NCI-H1105 treated with DMSO at 0.1 percent for 48 hours (cell line): ENCODE measurements at places on chromosomes 16 and 17.
A peak's percentile ranks its signal among the peaks of the same experiment; 100 is the strongest.

GRCh38 chr16:15482068-15482747 is 47.8 kb downstream of the BMERB1 start:
- DNase-seq, result no peak

DNA sequence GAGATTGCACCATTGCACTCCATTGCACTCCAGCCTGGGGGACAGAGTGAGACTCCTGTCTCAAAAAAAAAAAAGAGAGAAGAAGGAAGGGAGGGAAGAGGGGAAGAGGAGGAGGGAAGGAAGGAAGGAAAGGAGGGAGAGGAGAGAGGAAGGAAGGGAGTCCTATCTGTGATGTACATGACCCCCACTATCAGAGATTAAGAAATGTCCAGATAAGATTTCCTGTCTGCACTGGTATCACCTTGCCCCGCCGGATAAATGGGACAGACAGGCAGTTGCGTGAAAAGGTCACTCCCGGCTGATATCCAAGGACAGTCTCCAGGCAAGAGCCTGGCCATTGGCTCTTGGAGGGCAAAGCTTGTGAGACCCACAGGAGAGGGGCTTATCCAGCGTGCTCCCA is 5.2 kb upstream of the ZFPM1 start:
- no peak for DNase-seq

- DNase-seq, result no peak
These were observed 832 bp downstream of the ETV4 start for GRCh38 chr17:43545383-43545632.

GRCh38 chr16:58733248-58733670 is 857 bp downstream of the GOT2 start:
- no peak for DNase-seq

DNA sequence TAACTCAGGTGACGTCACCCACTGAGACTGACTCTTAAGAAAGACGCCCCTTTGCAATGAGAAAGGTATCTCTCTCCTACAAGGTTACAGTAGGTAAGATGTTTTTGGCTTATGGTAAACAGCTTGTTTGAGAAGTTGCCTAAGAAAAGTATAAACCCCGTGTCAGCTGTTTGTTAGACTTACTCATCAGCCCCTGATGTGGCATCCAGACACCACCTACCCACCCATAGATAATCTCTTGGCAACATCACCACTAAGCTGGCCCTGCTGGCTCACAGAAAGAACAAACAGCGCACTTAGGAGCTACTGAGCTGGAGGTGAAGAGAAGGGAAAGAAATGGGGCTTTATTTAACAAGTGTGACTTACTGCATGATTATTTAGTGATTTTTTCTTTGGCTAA is 121.0 kb downstream of the PARN start:
- DNase-seq, result no peak

DNA sequence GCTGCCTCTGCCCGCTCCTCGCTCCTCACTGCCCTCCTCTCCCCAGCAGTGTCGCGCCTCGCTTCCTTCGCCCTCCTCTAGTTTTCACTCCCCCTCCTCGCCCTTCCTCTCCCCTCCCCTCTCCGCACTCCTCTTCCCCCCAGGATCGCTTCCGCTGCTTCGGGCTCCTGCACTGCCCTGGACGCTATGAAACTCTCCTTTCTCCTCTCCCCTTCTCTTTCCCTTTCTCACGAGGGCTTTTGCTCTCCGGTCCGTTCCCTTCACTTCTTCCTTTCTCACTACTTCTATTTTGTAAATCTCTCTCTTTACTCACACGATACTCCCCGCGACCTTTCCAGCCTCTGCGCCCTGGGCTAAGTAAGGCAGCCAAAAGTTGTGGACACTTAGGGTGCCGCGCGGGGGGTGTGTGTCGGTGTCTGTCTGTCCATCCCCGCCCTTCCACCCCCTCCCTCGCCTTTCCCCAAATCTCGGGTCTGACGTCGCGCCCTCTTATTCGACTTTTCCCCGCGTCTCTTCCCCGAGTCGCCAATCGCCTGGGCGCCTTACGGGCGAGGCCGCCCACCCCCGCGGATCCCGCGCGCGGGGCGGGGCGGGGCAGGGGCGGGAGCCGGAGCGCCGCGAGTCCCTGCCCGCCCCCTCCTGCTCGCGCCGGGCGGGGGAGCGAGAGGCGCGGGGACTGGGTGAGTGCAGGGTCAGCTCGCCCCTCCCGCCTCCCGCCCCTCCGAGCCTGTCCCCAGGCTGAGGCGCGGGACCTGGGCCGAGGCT is at the start of gene IRX3:
Gene IRX3 (minus strand): TSS at position 422 of the 765 bp plus-strand sequence. CDS start 737 bp downstream, outside the sequence.
- DNase-seq, result peak; percentile 79

DNA sequence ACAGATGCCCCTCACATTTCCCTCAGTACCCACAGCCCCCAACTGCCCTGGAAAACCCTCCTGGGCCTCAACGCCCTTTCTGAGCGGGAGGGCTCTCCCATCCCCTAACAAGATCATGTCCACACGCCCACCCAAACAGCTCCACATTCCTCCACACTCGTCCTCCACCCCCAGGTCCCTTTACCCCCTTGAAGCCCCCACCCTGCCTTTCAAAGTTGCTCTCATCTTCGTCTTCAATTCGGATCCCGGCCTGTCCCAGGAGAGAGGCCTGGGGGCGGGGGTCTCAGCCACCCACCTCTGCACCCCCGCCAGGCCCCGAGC is 14.3 kb downstream of the HOXB4 start:
- DNase-seq, result no peak

DNA sequence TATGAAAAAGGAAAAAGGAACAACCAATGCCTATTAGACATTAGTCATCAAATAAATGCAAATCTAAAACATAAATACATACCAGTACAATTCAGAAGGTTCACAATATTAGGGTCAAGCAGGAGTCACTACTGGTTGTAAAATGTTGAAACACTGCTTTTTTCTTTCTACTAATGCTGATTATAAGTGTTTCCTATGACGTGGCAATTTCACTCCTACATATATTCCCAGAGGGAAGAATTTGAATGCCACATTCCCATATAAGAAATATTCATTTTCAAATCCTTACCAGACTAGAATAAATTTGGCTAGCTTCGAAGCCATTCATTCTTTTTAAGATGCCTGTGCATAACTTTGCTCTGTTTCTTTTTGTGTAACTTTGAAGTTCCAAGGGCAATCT is 2.6 kb upstream of the KRTAP9-2 start:
- DNase-seq, result no peak

GRCh38 chr17:4738136-4739121 is 1.2 kb upstream of the ZMYND15 start:
- no peak for DNase-seq
